Bone marrow (tissue), 2 donors: ENCODE measurements at places on chromosomes 1 and 21.

DNA sequence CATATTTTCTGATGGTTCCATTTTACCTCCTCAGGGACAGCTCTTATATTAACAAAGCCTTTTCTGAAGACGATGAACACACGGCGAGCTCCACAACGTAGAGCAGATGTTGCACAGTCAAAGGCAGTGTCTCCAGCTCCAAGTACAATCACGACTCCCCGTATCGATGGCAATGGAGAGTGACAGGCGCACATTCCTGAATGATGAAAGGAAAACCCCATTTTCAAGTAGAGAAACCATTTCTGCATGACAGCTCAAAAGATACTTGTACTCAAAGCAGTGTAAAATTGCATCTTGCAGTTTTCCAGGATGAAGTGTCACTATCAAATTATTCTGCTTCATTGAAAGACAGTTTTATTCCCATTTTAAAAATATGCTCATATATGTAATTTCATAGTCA is 327.6 kb downstream of the DPYD start:
- DNase-seq: no peak

GRCh38 chr1:111361761-111362160 is 65.8 kb downstream of the OVGP1 start:
- no peak for DNase-seq

DNA sequence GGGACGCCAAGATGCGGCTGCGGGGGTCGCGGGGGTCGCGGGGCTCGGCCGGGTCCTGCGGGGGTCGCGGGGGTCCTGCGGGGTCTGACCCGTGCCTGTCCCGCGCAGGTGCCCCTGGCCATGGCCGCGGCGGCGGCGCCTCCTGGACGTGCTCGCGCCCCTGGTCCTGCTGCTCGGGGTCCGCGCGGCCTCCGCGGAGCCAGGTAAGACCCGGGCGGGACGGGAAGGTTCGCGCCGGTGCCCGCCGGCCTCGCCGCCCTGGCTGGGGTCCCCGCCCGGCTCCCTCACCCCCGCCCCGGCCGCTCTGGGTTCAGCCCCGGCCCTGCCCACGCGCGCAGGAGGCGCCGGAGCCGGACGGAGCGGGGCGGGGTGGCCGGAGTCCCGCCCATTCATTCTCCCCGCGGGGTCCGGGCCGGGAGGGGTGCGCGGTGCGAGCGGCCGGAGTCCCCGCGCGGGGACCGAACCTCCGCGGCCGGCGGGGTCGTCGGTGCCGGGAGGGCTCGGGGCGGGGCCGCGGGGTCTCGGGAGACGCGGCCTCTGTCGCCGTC is 380 bp downstream of the COL18A1 start:
- no peak for DNase-seq

- DNase-seq: no peak
Observed at GRCh38 chr1:245386297-245386971, 231.6 kb downstream of the KIF26B start.

DNA sequence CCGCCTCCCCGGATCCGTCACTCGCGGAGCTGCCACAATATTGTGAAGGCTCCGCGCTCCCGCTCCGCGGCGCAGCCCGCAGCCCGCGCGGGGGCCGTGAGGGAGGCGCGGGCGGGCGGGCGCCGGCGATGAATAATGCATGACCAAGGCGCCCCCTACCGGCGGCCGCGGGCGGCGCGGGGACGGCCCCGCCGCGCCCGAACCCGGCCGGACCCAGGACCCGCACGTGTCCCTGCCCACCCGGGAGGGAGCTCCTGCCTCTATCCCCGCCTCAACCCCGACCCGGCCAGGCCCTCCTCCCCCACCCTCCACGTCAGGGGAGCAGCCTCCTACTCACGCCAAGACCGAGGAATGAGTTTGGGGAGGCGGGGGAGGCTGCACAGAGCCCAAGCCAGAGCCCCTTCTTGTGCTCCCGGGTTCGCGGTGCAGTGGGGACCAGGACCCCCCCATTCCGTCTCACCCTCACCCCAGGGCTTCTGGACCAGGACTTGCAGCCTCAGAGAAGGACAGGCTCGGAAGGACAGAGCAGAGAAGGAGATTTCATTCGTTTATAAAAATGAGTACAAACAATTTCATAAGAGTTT is 70.8 kb upstream of the CASZ1 start:
- DNase-seq: no peak

DNA sequence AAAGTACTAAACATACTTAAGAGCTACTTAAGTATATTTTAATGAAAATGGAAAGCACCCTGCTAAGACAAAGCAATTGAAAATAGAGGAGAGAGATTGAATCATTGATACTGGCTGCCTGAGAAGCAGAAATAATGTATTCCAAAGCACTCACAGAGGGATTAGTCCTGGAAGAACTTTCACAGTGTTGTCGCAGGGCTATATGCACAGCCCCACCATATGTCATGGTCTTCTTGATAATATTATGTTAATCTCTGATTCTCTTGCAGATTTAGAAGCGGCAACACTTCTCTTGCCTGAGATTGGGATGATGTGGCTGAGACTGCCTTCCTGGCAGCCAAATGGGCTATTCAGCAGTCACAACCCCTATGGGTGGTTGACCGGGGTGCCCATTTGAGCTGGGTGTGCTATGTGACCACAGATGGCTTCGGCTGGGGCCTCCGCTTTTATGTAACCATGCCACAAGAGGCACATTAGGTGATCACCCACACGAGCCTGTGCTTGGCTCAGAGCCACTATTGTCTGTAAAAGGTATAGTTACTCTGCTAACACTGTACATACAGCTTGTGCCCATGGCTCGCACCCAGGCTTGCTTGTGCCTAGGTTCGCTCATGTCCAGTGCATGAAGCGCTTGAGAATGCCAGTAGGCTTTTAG is 152.2 kb upstream of the SGIP1 start:
- no peak for DNase-seq

GRCh38 chr1:223209293-223209898 is 66.3 kb upstream of the TLR5 start:
- DNase-seq: no peak

DNA sequence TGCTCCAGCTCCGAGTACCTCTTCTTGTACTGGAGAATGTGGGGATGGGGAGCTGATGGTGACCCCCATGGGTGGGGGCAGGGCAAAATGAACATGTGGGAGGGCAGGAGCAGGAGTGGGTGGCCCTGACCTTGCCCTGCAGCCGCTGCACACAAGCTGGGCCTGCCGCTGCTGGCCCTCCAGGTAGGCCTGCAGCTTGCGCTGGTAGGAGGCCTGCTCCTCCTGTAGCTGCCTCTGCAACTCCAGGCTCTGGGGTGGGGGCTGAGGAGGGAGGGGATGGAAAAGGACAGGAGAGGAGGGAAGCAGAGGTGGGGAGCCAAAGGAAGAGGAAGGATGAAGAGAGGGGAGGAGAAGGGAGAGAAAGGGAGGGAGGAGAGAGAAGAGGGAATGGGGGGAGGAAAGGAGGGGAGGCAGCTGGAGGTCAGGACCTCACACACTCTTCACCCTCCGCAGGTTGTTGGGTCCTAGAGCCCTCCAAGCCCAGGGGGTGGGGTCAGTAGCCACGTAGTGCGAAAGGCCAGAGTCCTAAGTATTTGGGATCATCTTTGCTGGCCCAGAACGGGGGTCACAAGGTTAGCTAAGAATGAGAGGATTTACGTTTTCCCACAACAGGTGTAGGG is 22.9 kb downstream of the RNU1-1 start:
- no peak for DNase-seq

- no peak for DNase-seq
Observed at GRCh38 chr1:29344336-29344735, 108.0 kb downstream of the PTPRU start.

GRCh38 chr21:39314143-39315027 is 953 bp upstream of the BRWD1 start:
- peak; percentile 30 for DNase-seq

DNA sequence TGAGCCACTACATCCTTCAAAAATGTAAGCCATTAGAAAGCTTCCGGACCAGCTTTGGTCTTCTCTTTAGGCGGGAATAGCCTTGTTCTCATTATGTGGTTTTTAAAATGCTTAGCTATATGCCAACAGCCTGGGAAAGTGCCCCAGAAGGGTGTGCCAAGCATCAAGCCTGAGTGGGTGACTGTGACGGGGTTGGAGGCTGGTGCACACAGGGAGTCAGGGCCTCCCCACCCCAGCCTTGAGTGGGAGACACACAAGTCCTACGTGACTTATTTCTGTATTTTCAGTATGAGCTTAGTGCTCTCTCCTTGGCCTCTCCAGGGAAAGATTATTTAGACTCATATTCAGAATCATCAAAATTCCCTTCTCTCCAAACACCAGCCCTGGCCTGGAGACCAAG is 9.8 kb downstream of the UBASH3A start:
- DNase-seq: no peak

DNA sequence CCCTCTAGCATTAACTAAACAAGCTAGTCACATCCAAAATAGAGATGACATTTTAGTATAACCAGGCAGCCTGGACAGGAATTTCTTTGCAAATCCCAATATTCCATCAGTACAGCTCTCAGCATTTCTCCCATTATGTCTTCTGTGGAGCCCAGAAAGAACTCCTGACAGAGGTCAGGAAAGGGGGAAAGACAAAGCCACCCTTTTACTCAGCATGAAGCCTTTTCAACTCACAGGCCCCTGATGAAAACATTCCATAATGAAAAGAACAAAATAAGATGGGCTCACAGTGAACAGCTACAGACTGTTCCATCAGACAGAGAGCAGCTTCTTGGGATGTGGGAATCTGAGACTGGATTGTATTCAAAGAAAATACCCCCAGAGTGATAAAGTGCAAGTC is 80.6 kb downstream of the TEX35 start:
- no peak for DNase-seq

DNA sequence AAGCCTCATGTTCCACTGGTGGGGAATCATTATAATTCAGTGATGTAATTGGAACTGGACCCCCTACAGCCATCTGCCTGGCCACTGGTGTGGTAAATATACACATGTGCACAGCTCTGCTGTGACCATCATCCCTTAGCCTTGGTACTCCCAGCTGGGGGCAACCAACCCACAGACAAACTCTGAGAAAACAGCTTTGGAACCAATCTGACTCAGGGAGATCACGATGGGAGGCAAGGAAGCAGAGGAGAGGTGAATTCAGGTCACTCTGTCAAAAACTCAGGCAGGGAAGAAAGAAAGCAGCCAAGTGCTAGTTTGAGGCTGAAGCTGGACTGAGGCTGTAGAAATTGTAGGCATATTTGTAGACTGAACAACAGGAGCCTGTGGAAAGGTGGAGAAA is 197.8 kb upstream of the GALNT2 start:
- DNase-seq: no peak

DNA sequence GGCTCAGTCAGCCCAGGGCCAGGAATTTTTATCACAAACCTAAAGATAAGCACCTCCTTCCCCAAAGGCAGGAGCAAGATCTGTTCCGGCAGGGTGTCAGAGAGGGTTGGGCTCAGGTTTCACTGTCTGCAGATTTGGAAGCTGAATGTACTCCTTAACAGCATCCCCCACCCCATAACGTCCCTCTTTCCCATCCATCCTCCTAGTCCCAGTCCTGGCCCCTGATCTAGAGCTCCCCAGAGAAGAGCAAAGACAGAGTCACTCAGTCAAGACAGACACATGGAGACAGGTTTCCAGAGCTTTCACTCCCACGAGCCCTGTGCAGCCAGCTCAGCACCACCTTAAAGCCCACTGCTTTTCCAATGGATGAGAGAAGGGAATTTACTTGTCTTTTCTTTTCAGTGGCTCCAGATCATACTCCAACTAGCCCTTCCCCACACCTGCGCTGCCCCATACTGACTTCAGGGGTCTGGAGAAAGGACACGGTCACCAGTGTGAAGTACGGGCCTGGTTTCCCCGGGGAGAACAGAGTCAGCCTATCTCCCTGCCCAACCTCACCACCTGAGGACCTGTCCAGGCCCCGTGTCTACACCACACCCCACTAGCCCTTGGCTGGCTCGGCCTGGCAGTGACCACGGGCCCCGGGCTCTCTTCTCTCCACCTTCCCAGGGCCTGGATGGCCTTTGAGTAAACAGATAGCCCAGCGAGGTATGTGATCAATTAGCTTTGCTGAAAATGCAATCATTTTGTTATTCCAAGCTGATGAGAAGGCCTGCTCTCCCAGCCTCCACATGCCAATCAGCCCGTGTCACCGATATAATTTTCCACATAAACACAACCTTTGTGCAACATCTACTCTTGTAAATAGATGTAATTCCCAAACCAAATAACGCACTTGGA is 249.1 kb downstream of the FOXD2 start:
- DNase-seq: no peak

DNA sequence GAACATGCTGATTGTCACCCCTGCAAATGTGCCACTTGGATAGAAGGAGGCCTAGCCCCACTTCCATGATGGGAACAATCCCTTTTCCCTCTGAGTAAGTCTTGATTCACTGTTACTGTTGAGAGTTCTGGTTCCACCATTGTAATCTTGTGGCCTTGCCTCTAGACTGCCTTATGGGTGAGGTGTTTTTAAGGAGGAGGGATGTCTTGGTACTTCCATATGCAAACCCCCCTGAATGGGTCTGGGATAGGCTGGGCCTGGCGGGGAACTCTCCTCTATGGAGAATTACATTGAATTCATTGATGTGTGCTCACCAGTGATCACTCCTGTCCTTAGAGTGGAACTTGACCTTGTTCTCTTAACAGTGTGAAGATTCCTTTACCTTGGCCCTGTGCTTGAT is 5.8 kb downstream of the GALNT2 start:
- DNase-seq: no peak

GRCh38 chr1:56901716-56902115 is 47.1 kb downstream of the C8A start:
- no peak for DNase-seq

GRCh38 chr1:234841710-234842231 is 231.8 kb upstream of the IRF2BP2 start:
- peak; percentile 28 for DNase-seq

GRCh38 chr1:21673277-21673780 is 4.2 kb upstream of the RAP1GAP start:
- DNase-seq: no peak

DNA sequence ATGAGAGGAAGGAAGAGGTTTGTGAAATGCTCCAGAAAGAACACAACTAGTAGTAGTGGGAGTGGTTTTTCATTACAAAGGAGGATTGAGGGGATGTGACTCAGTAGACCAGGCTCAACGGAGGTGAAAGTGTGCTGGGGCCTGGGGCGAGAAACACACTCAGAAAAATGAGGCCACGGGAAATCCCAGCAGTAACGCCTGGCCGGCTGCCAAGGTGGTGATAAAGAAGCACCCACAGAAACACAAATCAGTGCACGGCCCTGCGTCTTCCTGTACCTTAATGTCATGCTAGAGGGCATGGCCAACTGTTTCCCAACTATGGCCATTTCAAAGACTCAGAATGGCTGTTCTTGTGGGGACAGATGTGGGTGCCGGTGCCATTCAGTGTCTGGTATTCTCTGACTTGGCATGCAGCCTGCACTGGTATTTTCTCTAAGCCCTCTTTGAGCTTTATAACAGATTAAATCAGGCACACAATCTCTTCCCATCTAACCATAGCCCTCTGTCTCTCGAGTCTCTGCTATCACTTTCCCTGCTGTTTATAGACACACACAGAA is 38.2 kb downstream of the URB2 start:
- DNase-seq: no peak

- no peak for DNase-seq
Observed at GRCh38 chr1:27318136-27318535, 3.8 kb upstream of the TMEM222 start.

DNA sequence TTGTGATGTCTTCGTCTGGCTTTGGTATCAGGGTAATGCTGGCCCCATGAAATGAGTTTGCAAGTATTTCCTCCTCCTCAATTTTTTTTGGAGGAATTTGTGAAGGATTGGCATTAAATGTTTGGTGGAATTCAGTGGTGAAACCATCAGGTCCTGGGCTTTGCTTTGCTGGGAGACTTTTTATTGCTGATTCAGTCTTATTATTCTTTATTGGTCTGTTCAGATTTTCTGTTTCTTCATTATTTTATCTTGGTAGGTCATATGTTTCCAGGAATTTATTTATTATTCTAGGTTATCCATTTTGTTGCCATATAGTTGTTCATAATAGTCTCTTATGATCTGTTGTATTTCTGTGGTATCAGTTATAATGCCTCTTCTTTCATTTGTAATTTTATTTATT is 126.7 kb downstream of the RABGAP1L start:
- no peak for DNase-seq
